ENCODE measurements at places on chromosomes 1 and 21.

- no peak for DNase-seq
Measured at GRCh38 chr1:85553416-85554335, 26.9 kb upstream of the CCN1 start.

- DNase-seq = no peak
Measured at GRCh38 chr1:173570370-173571007, 32.4 kb downstream of the SLC9C2 start.

DNA sequence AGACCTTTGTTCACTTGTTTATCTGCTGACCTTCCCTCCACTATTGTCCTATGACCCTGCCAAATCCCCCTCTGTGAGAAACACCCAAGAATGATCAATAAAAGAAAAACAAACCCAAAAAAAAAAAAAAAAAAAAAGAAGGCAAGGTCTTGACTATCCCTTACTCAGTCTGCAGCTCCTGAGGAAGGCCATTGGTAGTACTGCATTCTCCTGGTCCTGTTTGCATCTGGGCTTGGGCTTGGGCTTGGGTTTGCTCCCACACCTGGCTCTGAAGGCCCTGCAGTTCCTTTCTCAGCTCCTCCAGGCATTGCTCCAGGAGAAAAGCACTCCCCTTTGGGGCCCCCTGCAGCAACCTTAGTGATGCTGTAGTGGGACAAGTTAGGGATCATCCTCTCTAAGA, 1.6 kb downstream of the CCDC163 start:
- no peak for DNase-seq

GRCh38 chr1:24952413-24952841, 22.4 kb upstream of the RUNX3 start:
- DNase-seq = no peak

DNA sequence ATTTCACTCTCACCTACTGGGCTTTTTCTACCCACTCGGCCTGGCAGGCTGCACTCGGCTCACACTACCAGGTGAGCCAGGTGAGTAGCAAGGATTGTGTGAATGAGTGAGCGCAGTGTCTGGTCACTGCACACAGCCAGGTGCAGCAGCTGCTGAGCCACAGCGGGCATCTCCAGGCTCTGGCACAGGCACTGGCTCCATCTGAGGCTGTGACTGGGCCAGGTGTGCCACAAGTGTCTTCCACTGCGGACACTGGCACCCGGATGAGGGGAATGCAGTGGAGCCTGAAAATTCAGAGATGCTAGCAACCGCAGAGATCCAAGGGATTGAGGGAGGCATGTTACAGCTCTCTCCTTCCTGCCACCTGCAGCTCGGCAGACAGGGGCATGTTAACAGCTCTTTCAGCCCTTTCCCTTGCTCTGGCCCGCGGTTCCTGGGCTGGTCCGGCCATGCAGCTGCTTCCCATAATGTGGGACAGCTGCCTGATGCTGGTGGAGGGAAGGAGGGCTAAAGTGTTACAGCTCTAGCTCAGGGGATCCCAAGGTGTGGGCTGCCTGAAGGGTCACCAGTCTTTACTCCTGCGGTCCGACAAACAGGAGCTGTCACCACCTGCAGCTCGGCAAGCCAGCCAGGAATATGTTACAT, 1038.3 kb downstream of the AMY1C start:
- no peak for DNase-seq

GRCh38 chr1:26287033-26287711, 7.3 kb downstream of the SH3BGRL3 start:
- DNase-seq = no peak

GRCh38 chr1:30824736-30825429, 67.3 kb upstream of the LAPTM5 start:
- DNase-seq = no peak

DNA sequence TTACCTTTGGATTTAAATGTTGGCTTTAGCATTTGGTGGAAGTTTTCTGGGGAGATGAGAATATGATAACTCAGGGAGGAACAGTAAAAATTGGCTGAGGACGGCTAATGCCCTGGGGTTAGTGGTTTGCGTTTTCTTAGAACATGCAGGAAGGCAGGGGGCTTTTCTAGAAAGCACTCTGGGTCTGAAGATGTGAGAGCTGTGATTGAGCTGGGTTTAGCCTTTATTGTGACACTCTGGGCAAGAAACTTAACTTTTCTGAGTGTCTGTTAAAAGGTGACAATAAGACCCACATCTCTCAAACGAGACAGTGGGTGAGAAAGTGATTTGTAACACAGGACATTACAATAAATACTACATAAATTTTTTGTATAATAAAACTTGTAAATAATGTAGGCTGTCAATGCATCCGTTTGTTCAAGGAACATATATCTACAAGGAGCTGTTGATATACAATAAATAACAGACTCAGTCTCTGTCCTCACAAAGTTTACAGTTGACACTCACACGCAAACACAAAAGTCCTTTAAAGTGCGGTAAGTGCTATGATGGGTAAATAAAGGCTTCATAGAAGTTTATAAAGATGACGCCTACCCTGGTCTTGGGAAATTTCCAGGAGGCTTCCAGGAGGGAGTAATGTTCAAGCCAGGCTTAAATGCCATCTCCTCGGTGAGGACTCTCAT, 49.5 kb upstream of the MRPS6 start:
- DNase-seq = no peak

- no peak for DNase-seq
Measured at GRCh38 chr1:2132222-2133038, 62.1 kb downstream of the FAAP20 start.

GRCh38 chr1:42164551-42165420, at the start of gene GUCA2A:
TSS of gene GUCA2A (minus strand) at chr1:42164745. CDS start at chr1:42164712, 33 bp downstream.
- no peak for DNase-seq
